ENCODE measurements at places on chromosomes 3 and 15. TPM values are rescaled to one million over a fixed set of nuclear protein-coding genes. Genes with fewer than 3 reads are reported as not detected.

Gene NEDD4
- 3.9 TPM for total RNA-seq

Gene MUSTN1
- total RNA-seq = 0.84 TPM

Gene GASK1A
- total RNA-seq = 7.9 TPM

Gene SQOR
- total RNA-seq = 0.25 TPM

DNA sequence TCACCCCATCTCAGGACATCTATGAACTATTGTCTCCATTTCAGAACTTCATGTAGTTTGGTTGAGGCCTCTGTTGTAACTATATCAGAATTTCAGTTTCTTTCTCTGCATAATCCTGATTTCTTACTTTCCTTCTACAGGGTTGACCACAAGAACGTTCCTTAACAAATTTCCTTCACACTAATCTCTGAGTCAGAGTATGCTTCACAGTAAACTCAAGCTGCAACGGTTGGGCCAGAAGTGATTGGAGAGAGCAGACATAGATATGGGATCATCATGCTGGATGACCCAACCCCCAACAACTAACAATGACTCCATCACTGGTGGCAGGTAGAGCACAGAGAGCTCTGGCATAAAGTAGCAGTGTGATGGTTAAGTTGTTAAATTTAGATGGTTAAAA, 128.8 kb upstream of the OSTN start:
- no peak overlapping the region for H3K4me3 ChIP-seq
- H3K27me3 ChIP-seq = no peaks in the 10 kb centered on the region
- H3K36me3 ChIP-seq = no peaks in the 10 kb centered on the region
- DNase-seq = no peak

DNA sequence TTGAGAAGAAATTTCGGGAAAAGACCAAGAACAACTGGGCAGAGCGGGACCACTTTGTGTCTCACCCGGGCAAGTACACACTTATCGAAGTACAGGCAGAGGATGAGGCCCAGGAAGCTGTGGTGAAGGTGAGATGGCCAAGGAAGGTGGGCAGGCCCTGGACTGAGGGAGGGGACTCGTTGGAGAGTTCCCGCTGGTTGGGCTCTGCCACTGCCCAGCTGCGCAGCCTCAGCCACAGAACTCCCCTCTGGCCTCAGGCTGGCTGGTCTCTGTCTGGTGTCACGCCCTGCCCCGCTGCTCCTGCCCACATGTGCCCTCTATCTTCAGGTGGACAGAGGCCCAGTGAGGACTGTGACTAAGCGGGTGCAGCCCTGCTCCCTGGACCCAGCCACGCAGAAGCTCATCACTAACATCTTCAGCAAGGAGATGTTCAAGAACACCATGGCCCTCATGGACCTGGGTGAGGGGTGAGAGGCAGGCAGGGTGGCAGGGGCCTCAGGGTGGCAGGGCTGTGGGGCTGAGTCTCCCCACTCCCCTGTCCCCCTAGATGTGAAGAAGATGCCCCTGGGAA, 2.4 kb downstream of the PARP3 start:
- no peak overlapping the region for H3K4me3 ChIP-seq
- peaks cover 10% of the 10 kb centered on the region for H3K27me3 ChIP-seq

GRCh38 chr3:144104679-144105078, 133.1 kb downstream of the DIPK2A start:
- H3K27ac ChIP-seq = no peak overlapping the region
- H3K4me1 ChIP-seq = peaks cover 5% of the 10 kb centered on the region
- no peaks in the 10 kb centered on the region for H3K36me3 ChIP-seq
- no peak overlapping the region for H3K4me3 ChIP-seq
- DNase-seq = no peak

GRCh38 chr3:106022913-106023312, 154.1 kb upstream of the CBLB start:
- no peak for DNase-seq
- H3K36me3 ChIP-seq = no peaks in the 10 kb centered on the region
- no peaks in the 10 kb centered on the region for H3K27me3 ChIP-seq
- H3K27ac ChIP-seq = no peak overlapping the region

DNA sequence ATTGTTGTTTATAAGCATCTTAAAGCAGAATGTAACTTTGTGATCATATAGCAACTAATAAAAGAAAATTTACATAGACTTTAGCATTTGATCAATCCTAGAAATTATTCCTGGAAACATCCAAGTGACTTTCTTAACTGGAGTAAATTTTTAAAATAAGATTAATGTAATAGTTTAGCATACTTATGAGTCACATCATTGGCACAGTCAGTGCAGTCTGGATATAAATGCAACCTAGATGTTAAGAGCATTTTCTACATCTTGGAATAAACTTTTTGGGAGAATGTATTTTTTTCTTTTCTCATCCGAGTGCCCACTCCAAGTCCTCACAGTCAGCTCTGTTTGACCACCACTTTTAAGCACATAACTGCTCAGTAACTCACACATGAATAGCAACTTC, 324.6 kb upstream of the PLSCR5 start:
- H3K27me3 ChIP-seq = no peaks in the 10 kb centered on the region
- DNase-seq = no peak
- no peaks in the 10 kb centered on the region for H3K4me1 ChIP-seq
- H3K27ac ChIP-seq = no peak overlapping the region

- no peak overlapping the region for H3K4me3 ChIP-seq
- no peak overlapping the region for H3K27ac ChIP-seq
- DNase-seq = no peak
- no peaks in the 10 kb centered on the region for H3K27me3 ChIP-seq
- H3K36me3 ChIP-seq = no peaks in the 10 kb centered on the region
Measured at GRCh38 chr3:18747383-18747782, 322.2 kb upstream of the SATB1 start.

- H3K27ac ChIP-seq = no peak overlapping the region
- H3K4me3 ChIP-seq = no peak overlapping the region
- no peaks in the 10 kb centered on the region for H3K36me3 ChIP-seq
- H3K27me3 ChIP-seq = no peaks in the 10 kb centered on the region
Measured at GRCh38 chr3:30292192-30292893, 314.1 kb upstream of the TGFBR2 start.
